ENCODE measurements at places on chromosomes 7 and 10.

DNA sequence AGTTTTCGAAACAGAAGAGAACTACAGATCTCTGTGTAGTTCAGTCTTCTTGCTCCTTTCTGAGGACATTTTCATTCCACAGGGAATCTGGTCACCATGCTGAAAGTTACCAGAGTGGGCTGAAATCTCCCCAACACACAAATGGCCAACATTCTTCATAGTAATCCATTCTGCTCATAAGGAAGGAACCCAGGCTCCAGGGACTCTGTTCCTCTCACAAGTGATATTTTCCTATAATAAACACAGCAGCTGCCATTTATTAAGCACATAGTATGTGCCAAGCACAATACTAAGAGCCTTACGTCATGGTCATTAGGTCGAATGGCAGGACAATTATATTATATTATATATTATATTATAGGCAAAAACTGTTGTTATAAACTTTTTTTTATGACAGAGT is 109.8 kb downstream of the RAB11FIP2 start:
- no peak for DNase-seq

DNA sequence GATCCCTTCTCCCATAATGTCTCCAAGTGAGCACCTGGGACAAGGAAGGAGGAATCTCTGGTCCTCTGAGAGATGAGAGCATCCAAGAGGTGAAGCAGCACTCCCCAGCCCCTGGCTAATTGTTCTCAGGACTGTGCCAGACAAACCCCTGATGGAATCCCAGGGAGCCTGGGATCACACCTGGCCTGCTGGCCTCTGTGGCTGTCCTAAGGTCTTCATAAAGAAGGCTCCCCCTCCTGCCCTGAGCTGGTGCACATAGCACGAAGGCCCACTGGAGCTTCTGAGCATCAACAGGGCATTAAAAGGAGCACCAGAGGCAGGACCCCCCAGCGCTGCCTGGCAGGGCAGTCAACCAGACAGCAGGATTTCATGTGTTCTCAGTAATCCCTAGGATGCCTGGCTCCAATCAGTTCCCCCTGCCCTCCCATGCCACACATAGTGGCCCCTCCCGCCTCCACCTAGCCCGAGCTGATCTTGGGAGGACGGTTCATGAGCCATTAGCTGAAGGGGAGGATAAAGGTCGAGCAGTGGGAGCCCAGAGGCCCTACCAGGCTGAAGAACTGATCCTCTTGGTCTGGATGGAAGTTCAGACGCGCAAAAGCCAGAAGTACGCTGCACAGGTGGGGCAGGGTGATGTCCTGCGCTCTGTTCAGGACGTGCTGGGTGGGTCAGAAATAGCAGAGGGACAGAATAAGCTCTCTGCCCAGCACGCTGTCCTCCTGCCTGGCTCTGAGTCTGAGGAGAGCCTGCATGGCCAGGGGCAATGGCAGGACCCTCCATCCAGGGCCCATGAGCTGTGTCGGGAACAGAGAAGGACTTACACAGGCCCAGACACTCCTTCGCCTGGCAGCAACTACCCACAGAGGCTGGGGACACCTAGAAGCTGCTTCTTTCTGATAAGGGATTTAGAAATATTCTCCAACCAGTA is 8.4 kb downstream of the TBRG4 start:
- DNase-seq = no peak

DNA sequence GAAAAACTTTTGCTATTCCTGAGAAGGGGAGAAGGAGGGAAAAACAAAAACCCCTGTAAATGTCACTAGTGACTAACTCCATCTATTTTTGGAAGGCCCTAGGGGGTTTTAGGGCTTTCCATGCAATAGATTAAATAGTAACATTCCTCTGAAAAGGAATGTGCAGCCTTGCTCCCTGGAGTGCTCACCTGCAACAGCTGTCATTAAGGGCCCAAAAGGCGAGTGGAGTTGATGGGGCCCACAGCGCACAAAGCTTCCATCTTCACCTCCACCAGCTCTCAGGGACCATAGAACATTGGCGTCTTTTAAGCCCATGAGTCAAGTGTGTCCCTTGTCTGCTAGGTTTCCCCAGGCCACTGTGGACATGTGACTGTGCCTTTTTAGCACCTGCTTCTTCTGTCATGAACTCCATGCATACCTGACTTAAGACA is 58.0 kb upstream of the IL6 start:
- DNase-seq = no peak

DNA sequence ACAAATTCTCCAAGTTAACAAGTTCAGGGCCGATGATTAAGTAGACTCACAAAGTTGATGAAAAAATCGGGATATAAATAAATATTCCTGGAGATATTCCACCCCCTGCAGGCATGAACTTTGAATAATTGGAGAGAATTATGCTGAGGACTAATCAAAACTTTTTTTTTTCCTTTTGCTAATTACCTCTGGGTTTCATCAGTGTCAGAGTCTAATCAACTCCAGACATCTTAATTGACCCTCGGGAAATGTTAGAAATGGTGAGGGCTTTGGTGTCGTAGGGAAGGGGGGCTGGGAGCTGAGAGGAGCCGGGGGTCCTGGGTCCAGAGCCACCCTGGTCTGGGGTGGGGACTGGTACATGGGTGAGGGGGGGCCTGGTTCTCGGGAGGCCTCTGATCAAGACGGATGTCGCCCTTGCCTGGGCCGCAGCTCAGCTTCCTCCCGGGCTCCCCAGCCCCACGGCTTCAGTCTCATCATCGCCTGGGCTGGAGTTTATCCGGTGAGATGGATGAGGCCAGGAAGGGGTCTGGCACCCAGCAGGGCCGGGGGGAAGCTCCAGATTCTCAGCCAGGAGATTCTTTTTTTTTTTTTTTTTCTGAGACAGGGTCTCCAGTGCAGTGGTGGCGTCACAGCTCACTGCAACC is 30.4 kb upstream of the ELFN1 start:
- DNase-seq = no peak

DNA sequence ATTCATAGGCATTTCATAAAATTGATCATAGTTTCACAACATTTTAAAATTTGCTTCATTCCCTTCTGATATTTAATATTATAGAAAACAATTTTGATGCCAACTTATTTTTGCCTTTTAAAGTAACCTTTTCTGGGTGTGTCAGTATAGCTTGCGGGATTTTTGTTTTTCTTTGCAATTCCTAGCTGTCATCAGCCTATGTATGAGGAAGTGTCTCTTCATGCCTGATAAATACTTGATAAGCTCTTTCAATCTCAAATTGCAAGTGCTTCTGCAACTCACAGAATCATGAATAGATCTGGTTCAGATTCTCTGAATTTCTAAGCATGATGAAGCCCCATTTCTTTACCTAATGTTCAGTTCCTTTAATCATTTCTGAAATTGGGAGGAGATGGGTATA is 28.0 kb upstream of the ARHGAP21 start:
- no peak for DNase-seq

DNA sequence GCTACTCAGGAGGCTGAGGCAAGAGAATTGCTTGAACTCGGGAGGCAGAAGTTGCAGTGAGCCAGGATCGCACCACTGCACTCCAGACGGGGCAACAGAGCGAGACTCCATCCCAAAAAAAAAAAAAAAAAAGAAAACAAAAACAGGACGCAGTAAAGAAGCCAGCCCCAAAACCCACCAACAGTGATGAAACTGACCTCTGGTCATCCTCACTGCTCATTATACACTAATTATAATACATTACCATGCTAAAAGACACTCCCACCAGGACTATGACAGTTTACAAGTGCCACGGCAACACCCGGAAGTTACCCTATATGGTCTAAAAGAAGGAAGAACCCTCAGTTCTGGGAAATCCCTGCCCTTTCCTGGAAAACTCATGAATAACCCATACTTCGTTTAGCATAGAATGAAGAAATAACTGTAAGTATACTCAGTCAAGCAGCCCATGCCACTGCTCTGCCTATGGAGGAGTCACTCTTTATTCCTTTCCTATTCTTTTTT is 40.0 kb upstream of the EIF4H start:
- no peak for DNase-seq

GRCh38 chr7:144835155-144835611 is 670 bp downstream of the TPK1 start:
- peak; percentile 6 for DNase-seq

DNA sequence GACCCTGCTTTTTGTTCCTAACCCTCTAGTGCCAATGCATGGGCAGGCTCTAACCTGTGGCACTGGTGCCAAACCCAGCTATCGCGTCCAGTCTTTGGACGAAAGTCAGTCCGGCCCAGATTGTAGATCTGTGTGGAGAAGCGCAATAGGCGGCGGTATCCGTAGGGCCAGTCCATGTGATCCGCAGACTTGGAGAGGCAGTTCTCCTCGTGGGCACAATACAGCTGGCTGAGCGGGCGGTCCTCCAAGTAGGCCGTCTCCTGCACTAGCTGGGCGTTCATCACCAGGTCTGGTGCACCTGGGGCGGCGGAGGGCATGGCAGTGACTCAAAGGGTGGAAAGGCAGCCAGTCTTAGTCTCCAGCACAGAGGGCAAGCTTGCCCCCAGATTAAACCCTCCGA is 14.5 kb downstream of the LOXL4 start:
- no peak for DNase-seq

GRCh38 chr7:111486472-111487142 is 75.7 kb downstream of the IMMP2L start:
- DNase-seq = no peak

GRCh38 chr10:72928798-72929197 is 25.8 kb downstream of the PLA2G12B start:
- no peak for DNase-seq

DNA sequence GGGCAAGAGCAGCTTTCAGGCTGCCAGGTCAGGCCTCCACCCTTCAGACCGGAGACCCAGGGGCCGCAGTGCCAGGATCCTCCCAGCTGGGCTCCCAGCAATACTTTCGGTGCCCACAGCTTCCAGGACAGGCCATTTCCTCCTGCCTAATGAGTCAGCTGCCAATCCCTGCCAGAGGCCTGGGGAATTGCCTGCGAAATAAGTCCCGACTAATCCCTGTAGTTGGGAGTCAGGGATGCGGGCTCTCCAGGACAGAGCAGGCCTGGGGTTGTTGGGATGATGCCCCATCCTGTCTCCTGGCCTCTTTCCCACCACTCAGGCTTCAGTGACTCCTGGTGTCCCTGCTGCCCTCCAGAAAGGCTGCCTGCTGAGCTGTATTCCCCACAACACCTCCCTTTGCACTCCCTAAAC is 143.5 kb upstream of the UNC5B start:
- DNase-seq = no peak

DNA sequence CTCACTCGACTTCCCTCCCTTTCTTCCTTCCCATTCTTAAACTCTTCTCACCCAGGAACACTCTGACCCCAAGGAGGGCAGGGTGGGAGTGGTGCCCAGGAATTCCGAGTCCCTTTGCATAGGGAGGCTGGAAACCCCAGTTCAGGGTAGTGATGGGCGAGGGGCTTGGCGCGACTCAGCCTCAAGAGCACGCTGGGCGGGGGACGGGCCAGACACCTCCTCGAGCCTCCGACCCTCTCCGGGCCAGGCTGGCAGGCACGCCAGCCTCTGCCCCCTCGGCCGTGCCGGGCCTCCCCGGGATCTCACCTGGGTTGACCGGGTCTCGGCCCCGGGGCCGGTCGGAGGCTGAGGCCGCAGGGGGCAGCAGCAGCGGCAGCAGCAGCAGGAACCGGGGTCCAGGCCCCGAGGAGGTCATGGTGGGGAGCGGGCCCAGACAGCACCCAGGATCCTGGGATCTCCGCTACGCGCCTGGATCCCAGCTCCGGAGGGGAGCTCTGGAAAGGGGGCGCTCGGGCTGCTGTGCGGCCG is 457 bp downstream of the PLOD3 start:
- no peak for DNase-seq

DNA sequence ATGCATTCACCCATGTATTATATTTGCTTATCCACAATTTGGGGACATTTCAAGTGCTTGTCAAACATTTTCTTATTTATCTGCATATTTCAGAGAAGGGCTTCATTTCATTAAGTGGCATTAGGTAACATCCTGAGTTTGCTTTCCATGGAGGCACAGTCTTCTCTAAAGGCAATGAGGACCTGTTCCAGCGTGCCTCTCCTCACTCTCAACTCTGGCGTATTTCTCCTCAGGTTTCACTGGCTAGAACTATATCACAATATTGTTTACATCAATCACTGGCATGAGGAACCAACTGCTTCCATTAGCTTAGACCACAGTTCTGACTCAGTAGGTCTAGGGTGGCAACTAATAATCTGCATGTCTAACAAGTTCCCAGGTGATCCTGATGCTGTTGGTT is 177.2 kb downstream of the TAX1BP1 start:
- DNase-seq = no peak

DNA sequence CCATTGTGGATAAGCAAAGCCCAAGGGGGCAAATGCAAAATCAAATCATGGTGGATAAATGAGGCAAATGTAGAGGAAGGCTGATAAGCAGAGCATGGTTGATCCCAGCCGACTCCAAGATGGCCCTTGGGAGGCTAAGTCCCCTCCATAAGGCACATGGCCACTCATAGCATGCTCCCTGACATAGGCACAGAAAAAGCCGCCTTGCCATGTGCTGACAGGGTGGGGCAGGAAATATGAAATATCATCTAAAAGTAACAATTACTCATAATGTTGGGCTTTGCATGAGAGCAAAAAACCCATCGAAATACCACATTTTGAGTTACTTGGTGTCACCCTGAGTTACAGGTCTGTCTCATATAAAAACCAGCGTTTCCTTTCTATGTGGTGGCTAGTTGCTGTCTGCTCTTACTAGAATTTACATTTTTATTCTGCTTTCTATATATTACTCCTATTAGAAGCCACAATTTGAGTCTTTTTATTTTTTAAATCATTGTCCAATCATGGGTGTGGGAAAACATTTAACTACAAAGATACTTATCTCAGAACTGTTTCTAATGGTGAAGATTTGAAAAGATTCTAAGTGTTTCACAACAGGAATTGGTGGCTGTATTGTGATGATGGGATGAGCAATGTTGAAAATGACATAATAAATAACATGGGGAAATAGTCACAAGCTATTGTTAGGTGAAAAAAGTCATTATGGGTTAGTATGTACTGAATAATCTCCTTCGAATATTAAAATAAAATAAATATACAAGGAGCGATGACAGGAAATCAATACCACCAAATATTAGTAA is 102.7 kb downstream of the CUBN start:
- peak; percentile 14 for DNase-seq

Data from stimulated activated CD8-positive, alpha-beta memory T cell treated with anti-CD3 and anti-CD28 coated beads, Interleukin-4, amount 100 ng/mL, for 1 hour (primary cell).